ENCODE measurements at places on chromosomes 3 and 15.

GRCh38 chr15:81959196-81959595, 86.6 kb downstream of the MEX3B start:
- no peak for DNase-seq

- DNase-seq = no peak
These were observed 123.4 kb downstream of the FEZF2 start for GRCh38 chr3:62249855-62250543.

DNA sequence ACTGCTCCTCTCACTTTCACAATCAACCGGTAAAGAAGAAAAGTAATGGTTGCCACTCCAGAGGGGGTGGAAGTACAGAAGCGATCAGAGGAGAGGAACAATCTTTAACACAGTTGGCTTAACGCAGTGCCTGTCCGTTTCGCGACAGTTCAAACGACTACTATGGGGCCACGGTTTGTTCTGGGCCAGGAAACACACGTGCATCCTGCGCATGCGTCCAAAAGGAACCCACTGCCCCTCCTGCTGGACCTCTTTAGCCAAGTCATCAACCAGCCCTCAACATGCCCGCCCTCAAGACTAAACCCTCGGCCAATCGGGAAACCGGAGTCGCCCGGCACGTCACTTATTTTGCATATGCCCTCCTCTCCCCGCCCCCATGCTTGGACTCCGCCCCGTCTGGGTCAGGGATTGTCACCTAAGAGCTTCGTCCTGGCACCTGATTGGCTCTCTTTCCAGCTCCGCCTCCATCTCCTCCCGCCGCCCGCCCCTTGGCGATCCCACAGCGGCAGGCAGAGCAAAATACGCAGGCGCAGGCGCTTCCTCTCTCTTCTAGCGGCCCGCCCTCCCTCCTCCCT, 345 bp upstream of the CDV3 start:
- DNase-seq = no peak

- no peak for DNase-seq
These were observed 23.0 kb downstream of the PPM1L start for GRCh38 chr3:160779040-160779439.

DNA sequence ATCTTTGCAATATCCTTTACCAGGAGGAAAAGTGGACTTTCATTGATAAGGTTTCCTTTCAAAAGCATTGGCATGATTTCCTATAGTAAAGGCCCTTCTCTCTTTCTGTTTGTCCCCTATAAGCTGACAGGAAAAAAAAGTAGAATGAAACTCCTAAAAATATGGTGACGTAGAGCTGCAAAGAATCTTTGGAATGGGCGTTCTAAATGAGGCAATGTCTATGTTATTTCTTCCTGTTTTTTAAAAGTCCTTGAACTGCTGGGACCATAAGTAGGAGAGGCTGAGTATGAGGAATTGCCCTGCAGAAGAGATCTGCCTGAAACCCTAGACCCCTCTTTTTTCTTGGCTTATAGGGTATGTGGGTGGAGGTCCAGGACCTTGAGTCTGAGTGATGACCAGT, 17.2 kb downstream of the ST3GAL6 start:
- no peak for DNase-seq

DNA sequence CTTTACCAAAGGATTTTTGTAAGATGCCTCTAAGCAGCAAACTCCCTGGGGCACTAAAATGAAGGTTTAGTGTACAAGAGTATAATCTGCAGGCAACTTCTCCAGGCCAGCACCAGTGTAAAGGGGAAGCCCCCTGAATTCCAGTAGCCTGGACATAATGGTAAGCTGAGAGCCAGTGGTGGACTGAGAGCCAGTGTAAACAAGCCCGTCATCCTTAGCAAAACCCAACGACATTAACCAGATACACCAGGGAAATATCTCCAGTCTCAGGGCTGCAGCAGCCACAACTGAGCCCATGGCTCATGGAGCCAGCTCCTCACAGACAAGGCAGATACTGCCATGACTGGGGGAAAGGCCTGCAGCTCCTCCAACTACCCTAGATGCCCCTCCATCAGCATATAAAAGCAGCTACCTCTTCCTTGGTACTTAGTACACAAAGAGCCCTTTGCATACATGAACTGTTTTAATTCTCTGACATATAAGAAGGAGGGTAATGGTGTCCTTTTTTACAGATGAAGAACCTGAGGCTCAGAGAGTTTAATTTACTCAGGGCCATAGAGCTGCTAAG, 21.7 kb downstream of the PARP16 start:
- no peak for DNase-seq

GRCh38 chr3:45555666-45556065, 38.9 kb upstream of the LIMD1 start:
- DNase-seq = no peak

Measured in NCI-H774 (cell line).